Putamen (tissue), 1 donor: ENCODE measurements at places on chromosomes 11 and 22.
A peak's percentile ranks its signal among the peaks of the same experiment; 100 is the strongest.

DNA sequence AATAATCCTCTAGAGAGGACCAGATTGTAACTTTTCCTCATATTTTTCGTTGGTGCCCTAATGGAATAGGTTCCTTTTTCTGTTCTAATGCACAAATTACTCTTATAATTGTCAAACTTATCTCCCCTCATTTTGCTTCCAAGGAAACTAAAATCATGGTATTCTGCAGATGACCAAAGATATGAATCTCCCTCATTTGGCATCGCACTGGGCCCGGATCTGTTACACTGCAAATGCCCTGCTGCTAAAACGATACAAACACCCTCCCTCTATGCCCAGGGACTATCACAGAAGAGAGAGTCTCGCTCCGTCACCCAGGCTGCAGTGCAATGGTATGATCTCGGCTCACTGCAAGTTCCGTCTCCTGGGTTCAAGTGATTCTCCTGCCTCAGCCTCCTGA, 7.6 kb downstream of the KLHDC7B start:
- DNase-seq = no peak

- DNase-seq = peak; percentile 77
These were observed at the start of gene NLRX1 for GRCh38 chr11:119168471-119169281. Gene NLRX1, plus strand, starts transcription at chr11:119168725. Its CDS starts 2,679 bp downstream, at chr11:119171404.

DNA sequence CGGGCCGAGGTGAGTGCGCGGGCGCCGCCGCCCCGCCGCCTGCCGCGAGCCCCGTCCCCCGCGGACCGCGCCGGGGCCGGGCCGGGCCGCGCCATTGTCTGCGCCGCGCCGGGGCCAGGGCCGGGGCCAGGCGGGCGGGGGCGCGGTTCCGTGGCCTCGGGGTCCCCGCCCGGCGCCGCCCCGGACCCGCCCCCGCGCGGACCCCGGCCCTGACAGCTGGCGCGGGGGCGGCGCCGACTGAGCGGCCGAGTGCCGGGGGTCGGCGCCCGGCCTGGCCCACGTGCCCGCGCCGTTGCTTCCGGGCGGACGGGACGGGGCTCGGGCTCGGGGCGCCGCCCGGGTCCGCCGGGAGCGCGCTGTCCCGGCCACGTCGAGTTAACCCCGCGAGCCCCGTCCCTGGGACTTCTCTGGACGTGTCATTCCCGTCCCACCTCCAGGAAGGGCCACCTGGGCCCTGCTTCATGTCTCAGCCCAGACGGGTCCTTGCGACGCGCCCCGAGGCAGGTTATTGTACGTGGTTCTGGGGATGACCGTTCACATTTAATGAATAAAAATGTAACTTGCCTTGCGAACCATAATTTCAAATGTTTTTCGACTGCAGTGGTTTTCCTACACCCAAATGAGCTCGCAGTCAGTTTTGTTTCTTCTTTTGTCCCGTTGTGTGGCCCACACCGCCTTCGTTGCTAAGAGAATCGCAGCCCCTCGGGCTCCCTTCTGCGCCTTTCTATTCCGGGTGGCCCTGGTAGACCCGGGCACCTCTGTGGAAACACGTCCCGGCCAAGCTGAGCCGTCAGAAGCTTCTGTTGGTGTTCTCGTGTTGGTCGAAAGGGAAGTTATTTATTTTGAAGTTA, 562 bp downstream of the ZBED4 start:
- no peak for DNase-seq

DNA sequence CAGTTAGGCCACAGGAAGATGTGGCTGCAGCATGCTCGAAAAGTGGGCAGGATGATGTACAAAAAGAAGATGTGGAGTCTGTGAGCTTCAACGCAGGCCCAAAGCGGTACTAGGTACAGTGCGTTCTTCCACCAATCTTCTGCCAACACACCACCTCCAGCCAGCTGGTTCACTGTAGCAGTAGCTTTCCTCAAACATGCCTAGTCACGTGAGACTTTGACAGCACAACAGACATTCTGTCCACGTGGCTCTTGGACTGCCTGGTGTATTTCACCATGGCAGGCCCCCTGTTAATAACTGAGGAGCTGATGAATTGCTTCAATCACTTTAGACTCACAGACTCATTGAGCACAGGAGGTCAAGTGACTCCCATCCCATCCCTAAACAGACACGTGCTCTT, 14.1 kb downstream of the SYN3 start:
- no peak for DNase-seq

- DNase-seq = no peak
These were observed 7.7 kb downstream of the YWHAH start for GRCh38 chr22:31952094-31952401.

- DNase-seq = no peak
These were observed 111.8 kb upstream of the LMO1 start for GRCh38 chr11:8375460-8375859.

DNA sequence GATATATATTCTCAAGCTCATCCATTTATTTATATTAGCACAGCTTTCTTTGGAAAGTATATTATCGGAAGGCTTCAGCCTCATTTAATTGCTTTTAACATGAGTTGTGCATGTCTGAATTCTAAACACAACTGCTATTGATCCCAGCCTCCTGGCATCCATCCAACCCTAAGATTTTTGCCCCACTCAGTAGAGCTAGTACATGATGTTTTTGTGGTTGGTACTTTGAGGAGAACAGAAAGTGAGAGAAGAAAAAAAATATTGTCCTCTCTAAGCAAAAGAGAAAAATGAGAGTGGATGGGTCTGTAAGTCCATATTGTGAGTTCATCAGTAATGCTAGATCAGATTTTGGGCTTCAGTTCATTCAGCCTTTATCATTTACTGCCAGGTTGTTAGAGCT, 198.7 kb downstream of the DDX10 start:
- no peak for DNase-seq

DNA sequence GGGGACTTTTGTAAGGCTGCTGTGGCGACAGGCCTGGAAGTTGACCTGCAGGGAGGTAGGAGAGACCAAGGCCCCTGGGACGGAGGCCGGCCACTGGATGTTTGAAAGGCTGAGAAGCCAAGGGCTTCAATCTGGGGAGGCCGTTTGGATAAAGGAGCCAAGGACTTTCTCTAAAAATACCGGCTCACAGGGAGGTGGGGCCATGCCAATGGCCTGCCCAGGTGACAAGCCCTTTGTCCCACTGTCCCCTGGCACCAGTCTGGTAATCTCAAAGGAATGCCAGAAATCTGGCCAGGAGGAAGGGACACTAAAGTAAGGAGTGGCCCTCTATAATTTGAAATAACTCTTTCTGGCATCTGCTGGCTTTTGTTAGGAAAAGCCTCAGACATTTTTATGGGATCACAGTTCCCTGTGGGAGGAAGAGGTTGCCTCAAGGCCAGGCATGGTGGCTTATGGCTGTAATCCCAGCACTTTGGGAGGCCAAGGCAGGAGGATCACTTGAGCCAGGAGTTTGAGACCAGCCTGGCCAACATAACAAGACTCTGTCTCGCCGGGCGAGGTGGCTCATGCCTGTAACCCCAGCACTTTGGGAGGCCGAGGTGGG, 1.9 kb upstream of the CHKA start:
- no peak for DNase-seq

DNA sequence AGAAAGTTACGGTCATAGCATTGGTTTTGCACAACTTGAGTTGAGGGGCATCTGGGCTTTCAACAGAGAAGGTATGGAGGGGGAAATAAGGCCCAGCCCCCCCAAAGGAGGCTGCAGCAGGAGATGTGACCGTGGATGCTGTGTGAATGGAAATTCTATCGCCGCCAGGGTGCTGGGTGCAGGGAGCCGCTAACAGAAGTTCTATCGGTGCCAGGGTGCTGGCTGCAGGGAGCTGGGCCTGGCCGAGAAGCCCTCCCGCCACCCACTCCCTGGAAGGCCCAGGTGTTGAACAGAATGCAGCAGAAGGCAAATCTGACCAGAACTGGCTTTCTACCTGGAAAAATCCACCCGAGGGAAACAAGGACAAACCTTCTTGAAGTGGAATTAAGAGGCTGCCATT, 115.0 kb downstream of the SHANK2 start:
- DNase-seq = no peak

DNA sequence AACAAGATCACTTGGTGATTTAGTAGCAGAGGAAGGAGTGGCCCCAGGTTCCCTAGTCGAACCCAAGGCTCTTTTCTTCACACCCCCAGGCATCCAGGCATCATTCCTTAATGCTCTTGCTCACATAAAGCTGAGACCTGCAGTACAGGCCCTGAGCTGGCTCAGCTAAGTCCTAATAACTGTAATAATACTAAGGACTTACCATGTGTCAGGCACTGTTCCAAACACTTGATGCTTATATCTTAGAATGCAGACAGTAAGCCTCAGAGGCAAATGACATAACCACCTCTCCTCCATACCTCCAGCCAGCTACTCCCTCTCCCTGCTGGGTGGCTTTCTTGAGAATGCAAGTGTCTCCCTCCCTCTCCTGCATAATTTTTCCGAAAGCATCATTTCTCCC, 33.2 kb downstream of the ANKK1 start:
- no peak for DNase-seq

DNA sequence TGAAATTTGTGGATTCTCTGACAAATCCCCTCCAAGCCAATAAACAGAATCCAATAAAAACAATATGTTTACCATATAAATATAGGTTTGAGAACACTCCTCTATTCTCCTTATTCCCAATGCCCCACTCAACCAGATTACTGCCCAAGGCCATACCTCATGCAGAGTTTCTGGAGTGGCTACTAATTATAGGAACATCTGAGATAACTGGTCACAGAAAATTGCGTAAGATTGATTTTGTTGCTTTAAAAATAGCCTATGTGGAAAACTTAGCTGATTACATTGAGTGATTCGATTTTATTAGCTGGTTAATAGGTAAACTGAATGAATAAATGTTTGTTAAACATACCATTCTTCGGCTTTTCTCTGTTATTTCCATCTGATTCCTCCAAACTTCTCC, 48.0 kb downstream of the ME3 start:
- no peak for DNase-seq

- DNase-seq = no peak
These were observed 107.9 kb upstream of the BMAL1 start for GRCh38 chr11:13169709-13170108.

DNA sequence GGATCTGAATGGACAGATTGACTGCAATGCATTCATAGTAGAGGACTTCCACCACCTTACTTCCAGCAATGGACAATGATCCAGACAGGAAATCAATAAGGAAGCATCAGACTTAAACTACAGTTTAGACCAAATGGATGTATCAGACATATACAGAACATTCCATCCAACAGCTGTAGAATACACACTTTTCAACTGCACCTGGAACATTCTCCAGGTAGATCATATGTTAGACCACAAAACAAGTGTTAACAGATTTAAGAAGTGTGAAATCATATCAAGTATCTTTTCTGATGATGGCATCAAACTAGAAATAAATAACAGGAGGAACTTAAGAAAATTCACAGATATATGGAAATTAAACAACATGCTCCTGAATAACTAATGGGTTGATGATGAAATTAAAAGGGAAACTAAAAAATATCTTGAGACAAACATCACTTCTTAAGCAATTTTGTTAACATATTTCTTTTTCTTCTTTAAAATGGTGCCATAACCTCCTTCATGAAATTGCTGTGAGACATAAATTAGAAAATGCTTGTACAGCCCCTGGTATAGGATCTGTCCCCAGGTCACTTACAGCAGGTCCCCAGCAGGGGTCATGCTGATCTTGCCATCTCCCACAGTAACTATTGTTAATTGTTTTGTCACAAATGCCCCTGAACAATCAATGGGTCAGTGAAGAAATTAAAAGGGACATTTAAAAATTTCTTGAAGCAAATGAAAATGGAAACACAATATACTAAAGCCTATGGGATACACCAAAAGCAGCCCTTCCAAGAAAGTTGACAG, 100.0 kb upstream of the OR4B1 start:
- no peak for DNase-seq

DNA sequence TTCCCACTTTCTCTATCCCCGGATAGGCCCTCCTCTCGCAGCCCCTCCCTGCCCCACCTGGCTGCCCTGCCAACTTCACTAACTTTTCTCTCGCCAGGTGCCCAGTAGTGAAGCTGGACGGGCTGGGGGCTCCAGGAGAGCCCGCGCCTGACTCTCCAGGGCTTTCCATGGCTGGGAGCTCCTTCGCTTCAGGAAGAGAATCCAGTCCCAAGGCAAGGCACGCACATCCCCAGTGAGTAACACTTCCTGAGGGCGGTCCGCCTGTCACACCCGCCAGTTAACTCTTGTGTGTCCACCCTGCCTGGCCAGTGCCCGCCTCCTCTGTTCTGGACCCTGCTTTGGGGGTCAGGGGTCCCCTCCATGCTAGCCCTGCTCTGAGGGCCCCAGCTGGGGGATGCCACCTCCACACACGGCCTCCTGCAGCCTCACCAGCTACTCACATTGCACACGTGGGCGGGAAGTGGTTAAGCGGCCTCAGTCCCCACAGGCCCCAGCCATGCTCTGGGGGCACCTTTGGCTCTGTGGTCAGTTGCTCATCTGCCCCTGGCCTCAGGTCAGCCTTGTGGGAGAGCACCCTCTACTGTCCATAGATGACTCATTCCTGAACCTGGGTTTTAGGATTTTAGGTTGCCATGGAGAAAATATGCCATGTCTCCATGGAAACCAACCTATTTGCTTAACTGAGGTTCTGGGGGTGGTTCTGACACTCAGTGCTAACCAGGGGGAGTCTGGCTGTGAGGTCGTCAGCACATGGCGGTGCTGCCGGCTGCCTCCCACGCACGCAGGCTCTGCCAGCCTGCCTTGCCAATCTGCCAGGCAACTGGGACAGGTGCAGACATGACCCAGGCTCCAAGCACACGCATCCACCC, at the start of gene RIN1:
Gene RIN1, minus strand, starts transcription at position 201 of the 869 bp plus-strand sequence. Its CDS starts 32 bp downstream, at position 169.
- peak; percentile 89 for DNase-seq

DNA sequence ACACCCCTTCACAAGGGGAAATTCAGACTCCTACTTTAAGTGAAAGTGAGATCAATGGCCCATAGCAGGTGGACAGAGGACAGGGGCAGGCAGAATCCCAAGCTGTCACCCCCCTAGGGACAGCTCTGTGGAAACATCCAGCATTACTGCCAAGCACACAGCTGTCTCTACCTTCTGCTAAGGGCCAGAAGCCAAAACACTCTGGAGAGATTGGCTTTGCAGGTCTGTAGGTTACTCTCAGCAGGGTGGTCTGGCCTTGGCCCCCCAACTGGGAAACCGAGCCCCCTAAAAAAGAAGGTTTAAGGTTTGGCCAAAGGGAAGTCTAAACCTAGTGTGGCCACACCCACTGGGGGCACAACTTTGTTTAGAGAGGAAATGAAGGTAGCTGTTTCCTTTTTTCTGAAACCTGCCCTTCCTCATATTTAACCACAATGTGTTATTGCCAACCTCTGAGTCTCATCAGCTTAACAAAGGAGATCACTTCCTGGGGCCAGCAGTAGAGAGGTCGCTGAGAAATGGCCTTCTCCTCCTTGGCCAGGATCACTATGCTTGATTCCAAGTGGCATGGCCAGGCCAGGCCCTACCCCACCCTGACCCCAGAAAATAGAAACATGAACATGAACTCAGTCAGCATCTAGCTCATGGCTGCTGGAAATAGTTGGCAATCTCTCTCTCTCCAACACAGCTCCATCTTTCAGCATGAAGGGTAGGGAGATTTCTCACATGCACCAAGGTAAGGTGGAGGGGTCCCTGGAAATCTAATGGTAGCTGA, 25.9 kb upstream of the SCARF2 start:
- DNase-seq = no peak

- DNase-seq = no peak
These were observed 45.8 kb downstream of the PLAAT5 start for GRCh38 chr11:63445118-63445517.
